ENCODE measurements at places on chromosomes 11 and 22.

DNA sequence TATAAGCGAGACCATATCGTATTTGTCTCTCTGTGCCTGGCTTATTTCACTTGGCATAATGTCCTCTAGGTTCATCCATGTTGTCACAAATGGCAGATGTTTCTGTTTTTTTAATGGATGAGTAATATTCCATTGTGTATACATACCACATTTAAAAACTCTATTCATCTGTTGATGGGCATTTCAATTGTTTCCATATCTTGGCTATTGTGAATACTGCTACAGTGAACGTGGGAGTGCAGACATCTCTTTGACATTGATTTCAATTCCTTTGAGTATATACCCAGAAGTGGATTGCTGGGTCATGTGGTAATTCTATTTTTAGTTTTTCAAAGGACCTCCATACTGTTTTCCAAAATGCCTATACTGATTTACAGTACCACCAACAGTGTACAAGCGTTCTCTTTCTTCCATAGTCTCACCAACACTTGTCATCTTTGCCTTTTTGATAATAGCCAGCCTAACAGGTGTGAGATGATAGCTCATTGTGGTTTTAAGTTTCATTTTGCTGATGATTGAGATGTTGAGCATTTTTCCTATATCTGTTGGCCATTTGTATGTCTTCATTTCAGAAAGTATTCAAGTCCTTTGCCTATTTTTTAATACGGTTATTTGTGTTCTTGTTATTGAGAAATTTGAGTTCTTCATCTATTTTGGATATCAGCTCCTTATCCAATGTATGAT, 194.7 kb upstream of the E2F8 start:
- DNase-seq, result no peak

DNA sequence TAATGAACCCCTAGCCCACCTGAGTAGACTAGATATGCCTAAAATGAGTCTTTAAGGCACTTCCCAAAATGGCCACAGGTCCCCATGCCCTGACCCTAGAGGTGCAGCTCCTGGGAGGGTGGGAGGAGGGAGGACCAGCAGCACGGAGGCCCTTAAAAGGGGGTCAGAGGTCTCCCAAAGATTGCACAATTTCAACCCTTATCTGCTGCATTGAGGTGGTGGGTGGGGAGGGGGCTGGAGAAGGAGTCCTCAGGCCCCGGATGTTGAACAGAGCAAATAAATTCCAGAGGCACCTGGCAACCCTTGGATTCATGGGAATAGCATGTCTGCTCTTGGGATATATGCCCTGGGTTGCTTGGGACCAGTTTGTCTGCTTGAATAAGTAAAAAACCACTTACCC, 57.6 kb downstream of the NAV2 start:
- no peak for DNase-seq

GRCh38 chr11:87972133-87972532, 203.1 kb downstream of the RAB38 start:
- no peak for DNase-seq

- DNase-seq, result no peak
Observed at GRCh38 chr11:71165771-71166170, 86.6 kb downstream of the SHANK2 start.

DNA sequence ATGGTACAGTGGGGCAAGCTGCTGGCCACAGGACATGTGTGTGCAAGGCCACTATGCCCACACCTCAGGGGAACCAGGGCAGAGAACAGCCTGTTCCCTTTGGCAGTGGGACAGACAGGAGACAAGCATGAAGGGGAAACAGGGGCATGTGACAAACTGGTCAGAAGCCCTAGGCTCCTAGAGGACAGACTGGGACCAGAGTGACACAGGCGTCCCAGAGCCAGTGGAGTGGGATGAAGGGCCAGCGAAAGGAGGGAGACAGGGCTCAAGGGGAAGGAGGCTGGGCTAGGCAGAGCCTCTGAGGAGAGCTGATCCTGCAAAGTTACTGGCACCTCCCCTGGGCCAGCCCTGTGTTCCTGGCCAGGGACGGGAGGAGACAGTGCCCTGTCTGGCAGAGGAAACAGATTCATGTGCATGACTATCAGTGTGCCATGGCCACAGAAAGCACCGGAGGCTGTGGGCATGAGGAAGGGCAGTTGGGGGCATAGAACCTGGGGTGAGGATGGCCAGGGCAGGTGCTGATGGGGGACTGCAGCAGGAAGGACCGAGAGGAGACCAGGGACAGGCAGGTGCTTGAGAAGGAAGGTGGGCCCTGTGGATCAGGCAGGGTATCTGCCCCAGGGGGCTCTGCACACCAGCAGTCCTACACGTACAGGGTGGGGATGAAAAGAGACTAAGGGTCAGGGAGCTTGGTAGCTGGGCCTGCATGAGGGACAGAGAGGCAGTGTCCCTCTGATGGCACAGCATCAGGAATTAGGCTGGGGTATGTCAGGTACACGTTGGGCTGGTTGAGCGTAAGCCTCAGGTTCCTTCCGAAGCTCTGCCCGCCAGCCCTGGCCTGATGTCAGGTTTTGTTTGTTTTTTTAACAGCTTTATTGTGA, 9.8 kb downstream of the DERL3 start:
- no peak for DNase-seq

DNA sequence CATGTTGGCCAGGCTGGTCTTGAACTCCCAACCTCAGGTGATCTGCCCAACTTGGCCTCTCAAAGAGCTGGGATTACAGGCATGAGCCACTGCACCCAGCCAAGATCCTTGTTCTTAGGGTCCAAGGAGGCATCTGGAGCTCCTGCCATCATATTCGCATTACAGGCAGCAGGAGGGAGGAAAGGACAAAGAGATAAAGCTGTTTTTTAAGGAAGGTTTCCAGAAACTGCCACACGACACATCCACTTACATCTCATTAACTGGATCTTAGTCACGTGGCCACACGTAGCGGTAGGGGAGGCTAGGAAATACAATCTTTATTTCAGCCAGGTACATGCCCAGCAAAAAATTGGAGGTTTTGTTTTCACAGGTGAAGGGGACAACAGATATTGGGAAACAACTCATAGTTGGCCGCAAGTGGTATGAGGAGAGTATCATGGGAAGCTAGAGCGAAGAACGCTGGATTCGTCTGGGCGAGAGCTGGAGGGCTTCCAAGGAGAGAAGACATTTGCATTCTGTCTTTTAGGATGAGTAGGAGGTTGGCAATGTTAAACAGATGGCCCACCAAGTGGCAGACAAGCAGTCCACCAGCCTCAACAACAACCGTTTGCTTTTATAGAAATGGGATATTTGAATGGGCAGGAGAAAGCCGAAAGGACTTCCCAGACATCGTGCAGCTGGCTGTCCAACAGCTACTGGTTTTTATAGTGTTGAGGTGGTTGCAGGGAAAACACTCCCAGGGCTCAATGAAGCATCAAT, 39.2 kb upstream of the DMC1 start:
- DNase-seq, result no peak

DNA sequence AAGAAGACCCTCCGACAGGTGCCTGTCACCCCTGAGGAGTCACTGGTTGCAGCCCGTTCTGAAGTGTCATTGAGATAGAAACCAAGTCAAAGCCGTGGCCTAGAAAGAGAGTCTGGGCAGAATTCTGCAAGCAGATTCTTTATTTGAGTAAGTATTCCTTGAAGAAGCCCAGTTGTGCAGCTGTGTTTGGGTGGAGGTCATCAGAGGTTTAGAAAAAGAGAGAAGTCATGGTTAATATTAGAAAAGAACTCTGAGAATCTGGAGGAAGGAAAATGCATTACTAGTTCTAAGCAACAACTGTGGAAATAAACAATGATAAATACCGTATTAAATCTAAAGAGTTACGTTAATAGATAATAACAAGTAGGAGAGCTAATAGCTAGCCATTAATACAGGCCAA, 118.8 kb upstream of the KIRREL3 start:
- no peak for DNase-seq

GRCh38 chr11:22878039-22878438, 17.8 kb upstream of the CCDC179 start:
- DNase-seq, result no peak

DNA sequence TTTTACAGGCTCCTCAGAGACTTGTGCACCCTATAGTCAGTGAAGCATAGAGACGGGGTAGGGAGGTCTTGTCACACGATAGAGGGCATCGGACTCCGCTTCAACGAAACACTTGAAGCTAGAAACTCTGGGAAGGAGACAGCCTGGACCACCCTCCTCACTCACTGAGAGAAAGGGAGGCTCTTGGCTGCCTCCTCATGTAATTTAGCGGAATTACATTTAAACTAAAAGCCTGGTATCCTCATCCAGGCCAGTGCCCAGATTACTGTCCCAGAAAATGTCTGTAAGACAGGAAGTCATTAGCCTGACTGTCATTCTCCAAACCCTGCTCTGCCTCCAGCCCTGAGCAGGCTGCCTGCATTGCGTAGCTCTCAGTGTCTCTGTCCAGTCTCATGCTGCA, 36.0 kb downstream of the TTLL1 start:
- DNase-seq, result no peak

DNA sequence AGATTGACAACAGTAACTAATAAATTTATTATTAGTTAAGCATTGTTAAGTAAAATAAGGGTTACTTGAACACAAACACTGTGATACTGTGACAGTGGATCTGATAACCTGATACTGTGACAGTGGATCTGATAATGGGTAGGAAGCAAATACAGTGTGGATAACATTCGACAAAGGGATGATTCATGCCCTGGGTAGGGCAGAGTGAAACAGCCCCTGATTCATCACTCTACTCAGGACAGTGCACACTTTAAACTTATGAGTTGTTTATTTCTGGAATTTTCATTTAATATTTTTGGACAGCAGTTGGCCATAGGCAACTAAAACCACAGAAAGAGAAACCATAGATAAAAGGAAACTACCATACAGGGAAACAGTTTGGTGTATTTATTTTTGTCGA, 60.8 kb upstream of the CTSC start:
- no peak for DNase-seq

DNA sequence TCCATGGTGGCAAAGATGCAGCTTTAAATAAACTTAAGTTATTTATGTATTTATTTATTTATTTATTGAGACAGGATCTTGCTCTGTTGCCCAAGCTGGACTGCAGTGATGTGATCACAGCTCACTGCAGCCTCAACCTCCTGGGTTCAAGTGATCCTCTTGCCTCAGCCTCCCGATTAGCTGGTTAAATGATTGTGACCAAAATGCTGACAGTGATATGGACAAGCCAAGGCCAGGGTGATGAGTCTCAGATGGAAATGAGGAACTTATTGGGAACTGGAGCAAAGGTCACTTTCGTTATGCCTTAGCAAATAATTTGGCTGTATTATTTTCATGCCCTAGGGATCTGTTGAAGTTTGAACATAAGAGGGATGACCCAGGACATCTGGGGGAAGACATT, 9.3 kb upstream of the LRP5 start:
- no peak for DNase-seq

DNA sequence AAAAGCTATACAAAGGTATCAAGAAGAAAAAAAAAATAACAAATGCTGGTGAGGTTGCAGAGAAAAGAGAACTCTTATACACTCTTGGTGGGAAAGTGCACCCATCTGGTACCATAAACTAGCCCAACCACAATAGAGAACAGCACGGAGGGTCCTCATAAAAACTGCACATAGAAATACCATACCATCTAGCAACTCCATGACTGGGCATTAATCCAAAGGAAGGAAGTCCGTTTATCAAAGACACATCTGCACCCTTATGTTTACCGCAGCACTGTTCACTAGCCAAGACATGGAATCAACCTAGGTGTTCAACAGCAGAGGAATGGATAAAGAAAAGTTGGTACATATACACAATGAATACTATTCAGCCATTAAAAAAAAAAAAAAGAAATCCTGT, 10.8 kb upstream of the CLDN5 start:
- no peak for DNase-seq

DNA sequence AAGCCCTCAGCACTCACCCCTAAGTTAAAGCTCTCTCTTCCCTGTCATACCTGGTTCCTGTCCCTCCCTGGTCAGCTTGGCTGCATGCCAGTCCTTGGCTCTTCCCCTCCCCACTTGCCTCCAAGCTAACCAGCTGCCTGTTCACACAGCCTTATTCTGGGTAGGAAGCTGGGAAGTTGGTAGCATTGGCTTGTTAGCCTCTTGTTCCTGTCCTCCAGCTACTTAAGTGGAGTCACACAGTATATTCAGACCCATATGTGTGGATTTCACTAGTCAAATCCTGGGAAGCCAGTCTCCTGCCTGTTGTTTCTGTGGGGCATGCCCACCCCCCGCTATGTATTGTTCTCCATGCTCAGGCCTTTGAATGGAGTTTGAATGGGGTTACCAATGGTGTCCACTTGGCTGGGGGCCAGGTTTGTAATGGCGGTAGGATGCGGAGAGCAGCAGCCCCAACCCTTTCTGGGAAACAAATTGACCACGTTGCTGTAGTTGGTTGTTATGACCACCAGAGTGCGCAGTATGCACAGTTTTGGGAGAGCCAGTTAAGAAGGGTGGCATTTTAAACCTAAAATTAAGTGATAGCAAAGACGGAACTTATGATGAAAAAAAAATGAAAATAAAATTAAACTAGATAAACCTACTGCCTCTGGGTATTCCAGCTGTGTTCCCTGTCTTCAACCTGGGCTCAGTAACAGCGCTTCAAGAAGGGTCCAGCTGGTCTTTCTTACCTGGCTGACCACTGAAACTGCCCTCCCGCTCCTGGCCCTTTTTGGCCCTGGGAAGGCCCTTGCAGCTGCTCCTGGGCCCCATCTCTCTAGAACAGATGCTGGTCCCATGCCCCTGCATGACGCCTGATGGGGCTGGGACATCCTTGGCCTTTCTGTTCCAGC, 10.7 kb upstream of the RPS3 start:
- DNase-seq, result peak; percentile 64

DNA sequence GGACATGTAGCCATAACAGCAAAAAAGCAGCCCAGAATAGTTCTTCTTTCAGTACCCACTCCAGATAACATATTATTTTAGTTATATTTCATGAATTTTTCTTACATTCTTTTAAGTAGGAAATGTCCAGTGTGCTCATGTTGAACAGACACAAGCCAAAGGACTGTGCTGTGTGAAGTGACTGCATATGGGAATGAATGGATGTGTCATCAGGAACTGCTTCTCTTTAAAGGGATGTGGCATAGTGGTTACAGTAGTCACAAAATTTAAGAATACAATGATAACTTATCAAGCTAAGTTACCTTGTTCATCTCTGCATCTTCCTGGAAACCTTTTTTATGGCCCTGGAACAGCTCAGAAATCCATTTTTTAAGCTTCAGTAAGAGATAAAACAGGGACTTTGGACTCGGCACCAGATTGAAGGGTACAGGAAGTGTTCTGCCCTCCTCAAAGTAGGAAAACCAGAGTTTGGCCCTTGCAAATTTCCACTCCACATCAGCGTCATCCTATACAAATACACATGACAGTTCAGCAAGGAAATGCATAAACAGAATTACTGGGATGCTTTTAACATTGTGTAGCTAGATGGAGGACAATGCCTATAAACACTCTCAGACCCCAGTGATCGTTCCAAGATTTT, 112.8 kb downstream of the TRPC6 start:
- no peak for DNase-seq
